ENCODE measurements at places on chromosomes 2 and 18.
A peak's percentile ranks its signal among the peaks of the same experiment; 100 is the strongest.

GRCh38 chr2:121256720-121257479 lies 28.1 kb downstream of the TFCP2L1 start:
- no peak for ATAC-seq

GRCh38 chr18:78511666-78512601 lies 467.7 kb upstream of the SALL3 start:
- ATAC-seq, result no peak

- no peak for ATAC-seq
These were observed 33.8 kb upstream of the ACYP2 start for GRCh38 chr2:54081574-54081973.

DNA sequence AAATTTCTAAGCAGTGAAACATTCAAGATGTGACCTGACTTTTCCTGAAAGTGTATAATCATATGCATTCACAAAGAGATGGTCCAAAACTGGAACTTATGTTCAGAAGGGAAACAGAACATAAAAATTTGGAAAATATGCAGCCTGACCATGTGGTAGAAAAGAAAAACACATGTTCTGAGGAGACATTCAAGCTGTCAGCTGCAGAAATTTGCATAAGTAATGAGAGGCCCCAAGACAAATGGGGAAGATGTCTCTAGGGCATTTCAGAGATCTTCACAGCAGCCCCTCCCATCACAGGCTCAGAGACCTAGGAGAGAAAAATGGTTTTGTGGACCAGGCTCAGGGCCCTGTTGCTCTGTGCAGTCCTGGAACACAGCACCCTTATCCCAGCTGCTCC lies 123.8 kb downstream of the RPIA start:
- no peak for ATAC-seq

GRCh38 chr18:67417864-67418523 lies 98.5 kb downstream of the DSEL start:
- ATAC-seq, result no peak

DNA sequence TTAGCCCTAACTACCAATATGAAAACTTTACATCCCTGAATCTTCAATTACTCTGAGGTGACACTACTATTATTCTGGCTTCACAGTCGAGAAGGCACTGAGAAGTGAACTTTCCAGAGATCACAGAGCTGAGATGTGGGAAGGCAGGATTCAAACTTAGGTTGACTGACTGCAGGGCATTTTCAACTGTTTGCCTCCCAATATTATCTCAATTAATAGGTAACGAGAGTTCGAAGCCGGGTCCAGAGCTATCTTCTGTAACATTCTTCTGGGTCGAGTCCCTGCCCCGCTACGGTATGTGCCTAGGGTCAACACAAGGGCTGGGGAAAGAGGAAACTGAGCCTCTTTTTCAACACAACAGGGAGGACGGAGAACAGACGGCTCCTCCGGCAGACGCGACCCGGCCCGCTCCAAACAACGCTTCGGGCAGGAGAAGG lies 740 bp downstream of the CHMP3 start:
- no peak for ATAC-seq

DNA sequence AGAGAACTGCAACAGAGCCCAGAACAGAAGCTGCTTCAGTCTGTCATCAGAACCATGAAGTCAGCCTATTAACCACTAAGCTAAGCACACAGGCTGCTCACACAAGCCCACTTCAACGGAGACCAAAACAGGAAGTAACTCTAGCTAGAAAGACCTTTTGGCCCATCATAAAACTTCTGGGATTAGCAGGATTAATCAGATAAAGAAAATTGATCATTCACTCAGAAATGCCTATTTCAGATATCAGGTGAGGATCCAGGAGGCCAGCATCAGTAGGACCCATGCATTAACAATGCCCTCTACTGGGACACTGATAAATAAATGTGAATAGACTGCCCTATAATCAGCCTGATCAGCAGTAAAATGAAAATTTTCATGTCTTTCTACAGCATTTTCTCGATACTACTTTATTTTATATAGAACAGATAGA lies 101.4 kb downstream of the WDPCP start:
- ATAC-seq, result no peak

- no peak for ATAC-seq
These were observed 166.6 kb upstream of the TANK start for GRCh38 chr2:160993654-160994061.

GRCh38 chr2:64601034-64601754 lies 52.5 kb downstream of the SERTAD2 start:
- no peak for ATAC-seq

DNA sequence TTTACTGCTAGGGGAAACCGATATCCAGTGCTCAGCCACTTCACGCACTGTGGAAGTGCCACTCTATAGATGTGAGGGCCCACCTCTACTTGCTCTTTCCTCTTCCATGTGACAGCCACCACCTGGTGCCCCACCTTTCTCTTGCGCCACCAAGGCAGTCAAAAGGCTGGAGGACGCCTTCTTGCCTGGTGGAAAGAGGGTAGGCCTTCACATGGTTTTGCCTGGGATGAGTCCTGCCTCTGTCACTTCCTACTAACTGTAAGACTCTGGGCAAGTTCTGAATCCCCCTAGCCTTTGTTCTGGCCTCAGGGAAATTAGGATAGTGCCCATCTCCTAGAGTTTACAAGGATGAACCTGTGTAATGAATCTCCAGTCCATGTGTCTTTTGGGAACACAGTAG lies 66.1 kb upstream of the ODC1 start:
- ATAC-seq, result no peak

GRCh38 chr2:205706769-205707381 lies 24.6 kb downstream of the NRP2 start:
- peak; percentile 87 for ATAC-seq

DNA sequence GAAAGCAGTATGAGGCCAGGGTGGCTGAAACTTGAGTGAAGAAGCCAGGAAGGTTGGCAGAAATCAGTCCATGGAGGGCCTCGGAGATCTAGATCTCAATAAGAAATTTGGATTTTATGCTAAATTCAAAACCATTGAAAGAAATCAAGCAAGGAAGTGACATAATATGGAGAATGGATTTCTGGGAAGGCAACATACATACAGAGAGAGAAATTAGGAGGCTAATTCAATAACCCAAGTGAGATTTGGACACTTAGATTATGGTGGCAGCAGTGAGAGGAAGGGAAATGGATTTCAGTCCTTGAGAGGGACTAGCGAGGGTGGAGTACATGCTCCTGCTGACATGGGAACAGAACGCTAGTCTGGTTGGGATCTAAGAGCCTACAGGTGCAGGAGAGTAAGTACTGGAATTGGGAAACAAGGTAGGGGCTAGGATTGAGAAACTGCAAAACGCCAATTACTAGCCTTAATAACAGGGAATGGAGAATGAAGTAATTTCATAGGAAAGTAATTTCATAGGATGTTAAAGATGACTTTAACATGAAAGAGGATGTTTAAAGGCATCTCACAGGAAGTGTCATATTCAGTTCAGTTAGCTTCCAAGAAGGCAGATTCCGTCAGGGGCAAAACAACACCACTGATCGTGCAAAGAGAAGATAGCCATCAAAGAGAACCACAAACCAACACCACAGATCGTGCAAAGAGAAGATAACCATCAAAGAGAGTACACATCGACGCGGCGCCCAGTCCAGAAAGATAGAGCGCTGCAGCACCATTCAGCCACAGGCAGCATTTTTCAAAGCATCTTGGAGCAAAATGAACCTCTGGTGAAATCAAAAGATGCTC lies 27.2 kb downstream of the CDKL4 start:
- ATAC-seq, result no peak

- ATAC-seq, result no peak
These were observed 21.2 kb upstream of the THOC1 start for GRCh38 chr18:289026-289425.

- no peak for ATAC-seq
These were observed 259.4 kb downstream of the TNS1 start for GRCh38 chr2:217743407-217743806.

DNA sequence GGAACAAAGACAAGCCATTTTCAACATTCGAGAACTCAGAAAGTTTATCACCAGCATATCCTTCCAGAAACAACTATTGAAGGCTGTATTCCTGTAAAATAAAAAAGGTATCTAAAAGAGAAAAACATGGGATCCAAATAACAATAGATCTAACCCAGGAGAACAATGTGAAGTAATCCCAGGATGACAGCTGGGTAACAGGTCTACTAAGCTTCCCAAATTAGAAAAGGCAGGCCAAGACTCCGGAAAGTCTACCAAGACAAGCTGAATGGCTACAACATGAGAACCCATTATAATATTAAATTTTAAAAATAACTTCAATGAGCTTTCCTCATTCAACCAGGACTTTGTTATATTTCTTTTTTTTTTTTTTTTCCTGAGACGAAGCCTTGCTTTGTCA lies 6.5 kb downstream of the PIAS2 start:
- no peak for ATAC-seq

DNA sequence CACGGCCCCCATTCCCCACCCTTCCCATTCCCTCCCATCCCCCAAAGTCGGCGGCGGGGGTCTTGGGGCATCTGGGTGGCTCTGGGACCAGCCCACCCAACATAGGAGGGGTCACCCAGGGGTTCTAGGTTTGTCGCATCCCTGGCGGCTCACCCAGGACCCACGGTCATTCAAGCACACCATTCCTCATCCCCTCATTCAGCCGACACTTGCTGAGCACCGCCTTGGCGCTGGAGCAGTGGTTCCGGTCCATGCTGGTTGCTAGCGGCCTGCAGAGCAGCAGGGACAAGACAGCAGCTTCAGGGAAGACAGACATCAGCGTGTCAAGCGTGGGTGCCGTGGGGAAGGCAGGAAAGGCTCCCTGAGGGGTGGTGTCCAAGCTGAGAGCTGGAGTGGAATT lies 50.5 kb upstream of the OTOS start:
- no peak for ATAC-seq

GRCh38 chr2:161825429-161825828 lies 201.2 kb downstream of the SLC4A10 start:
- ATAC-seq, result no peak

GRCh38 chr18:58966005-58966677 lies 101.5 kb downstream of the ZNF532 start:
- no peak for ATAC-seq

GRCh38 chr2:162166174-162166573 lies 14.1 kb upstream of the GCG start:
- no peak for ATAC-seq

GRCh38 chr2:112692918-112693317 lies 27.9 kb upstream of the NT5DC4 start:
- ATAC-seq, result no peak

DNA sequence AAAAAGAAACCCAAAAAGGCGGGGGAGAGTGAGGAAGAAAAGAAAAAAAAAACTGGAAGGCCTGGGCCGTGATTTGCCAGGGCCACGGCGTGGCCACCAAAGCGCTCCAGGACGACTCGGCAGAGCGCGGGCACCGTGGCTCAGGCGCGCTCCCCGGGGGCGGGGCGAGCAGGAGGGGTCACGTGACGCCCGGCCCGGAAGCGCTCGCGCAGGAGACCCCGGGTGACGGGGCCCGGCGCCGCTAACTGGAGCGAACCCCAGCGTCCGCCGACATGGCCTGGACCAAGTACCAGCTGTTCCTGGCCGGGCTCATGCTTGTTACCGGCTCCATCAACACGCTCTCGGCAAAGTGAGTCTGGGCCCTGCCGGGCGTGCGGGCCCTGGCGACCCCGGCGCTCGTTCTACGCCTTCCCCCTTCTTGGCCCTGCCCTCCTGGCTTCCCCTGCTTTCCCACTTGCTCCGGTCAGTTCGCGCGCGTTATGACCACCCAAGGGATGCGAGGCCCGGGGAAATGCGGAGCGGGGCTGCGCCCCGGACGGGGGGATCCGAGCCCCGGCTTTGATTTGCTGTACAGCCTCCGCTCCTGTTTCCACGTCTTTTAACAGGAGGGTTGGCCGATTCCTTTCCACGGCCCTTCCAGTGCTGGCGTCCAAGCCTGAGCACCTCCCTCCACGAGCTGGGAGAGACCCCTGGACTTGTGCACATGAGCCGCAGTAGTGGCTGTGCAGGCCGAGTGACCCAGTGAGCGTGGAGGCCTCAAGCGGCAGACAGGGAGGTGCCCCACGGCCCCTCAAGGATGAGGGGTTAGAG lies at the start of gene SLC35F6:
Gene SLC35F6, plus strand, starts transcription at position 207 of the 810 bp plus-strand sequence. Its CDS starts 66 bp downstream, at position 273.
- ATAC-seq, result peak; percentile 91

- no peak for ATAC-seq
These were observed 1.3 kb downstream of the NEUROD1 start for GRCh38 chr2:181678861-181679543.

- no peak for ATAC-seq
These were observed 40.1 kb downstream of the DOCK10 start for GRCh38 chr2:225002039-225002655.

All from gastroesophageal sphincter (tissue), 4 donors.